ENCODE measurements at places on chromosomes 1 and 21.

DNA sequence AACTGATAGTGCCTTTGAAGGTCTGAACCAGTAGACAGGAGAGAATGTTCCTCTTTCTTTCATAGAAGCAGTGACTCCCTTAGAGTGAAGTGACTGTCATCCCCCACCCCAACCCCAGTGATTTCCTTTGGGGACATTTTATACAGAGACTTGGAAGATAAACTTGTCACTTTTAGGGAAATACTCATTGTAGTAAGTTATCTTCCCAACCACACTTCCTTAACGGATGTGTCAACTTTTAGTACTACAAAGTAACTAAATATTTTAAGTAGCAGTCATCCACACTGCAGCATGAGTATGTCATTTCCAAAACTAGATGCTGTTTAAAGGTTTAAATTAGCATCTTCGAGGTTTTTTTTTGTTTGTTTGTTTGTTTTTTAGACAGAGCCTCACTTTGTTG lies 13.7 kb downstream of the LRRC8B start:
- DNase-seq, result no peak

DNA sequence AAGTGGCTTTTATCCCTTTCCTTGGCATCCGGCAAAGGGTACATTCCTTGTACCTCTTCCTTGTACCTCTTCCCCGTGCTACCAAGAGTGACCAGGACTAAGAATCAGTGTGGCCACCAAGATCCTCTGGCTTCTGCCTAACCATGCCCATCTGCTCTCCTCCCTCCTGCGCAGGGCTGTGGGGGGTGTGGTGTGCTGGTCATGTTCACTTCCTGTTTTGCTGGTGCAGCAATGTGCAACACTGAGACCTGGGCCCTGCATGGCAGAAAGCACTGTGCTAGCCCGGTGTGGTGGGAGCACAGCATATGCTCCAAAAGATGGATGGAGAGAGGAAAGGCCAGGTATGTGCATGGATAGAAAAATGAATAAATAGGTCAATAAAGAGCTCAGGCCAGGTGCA lies 33.3 kb upstream of the TENT5C start:
- DNase-seq, result no peak

- DNase-seq, result no peak
Measured at GRCh38 chr1:171913385-171913784, 72.1 kb downstream of the DNM3 start.

DNA sequence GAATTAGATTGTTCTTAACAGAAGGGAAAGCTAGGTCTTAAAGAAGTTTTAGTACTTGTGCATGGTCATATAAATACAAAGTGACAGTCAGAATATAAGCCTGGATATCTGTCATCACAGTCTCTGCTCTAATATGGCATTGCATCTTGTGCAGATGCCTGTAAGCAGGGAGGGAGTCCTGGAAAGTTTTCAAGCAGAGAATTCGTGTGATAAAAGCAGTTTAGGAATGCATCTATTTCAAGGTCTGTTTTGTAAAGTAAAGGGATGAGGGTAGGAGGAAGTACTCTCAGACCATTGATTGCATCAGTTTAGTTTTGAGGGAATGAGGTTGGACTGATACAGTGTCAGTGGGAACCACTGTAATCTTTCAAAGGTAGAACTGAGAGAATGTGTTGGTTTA lies 30.6 kb downstream of the IARS2 start:
- no peak for DNase-seq

DNA sequence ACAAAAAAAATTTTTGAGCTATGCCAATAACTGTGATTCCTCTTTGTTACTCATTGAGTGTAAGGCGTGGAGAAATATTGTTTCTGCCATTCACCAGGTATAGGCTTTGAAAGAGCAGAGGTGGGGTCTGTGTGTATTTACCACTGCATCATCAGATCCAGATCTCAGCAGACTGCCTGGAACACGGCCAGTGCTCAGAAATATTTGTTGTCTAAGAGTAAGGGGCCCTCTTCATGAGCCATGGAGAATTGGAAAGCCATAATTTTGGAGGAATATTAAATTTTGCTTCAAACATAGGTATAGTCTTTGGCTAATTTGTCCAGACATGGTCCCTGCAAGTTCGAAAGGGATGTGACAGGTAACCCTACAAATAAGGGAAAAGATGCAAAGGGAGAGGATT lies 231.3 kb upstream of the IRF2BP2 start:
- DNase-seq, result no peak

DNA sequence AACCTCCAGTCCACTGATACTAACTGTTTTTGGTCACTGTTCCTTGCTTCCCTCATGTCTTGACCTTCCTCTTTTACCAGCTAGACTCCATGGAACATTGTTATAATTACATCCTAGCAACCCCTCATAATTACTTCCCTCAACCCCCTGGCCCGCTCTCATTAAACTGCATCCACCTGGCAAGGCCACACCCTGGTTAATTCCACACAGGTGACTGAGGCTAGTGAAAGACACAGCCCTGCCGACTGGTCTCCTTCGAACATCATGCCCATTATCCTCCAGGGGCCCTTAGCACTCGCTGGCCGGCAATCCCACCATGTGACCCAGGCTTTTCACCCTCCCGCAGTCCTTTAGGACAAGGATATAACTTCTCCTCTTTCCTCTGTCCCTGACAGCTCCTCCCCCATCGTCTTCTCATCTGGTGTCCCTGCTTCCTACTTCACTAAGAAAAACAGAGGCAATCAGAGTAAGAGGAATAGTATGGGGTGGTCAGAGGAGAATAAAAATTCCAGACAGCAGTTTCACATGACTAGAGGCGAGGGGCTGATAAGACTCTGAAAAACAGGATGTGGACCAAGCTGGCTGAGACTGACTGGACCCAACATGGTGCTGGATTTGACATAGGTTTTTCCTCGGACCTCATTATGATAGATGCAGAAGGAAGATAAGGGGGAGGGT lies 8.8 kb upstream of the TENT5B start:
- no peak for DNase-seq

DNA sequence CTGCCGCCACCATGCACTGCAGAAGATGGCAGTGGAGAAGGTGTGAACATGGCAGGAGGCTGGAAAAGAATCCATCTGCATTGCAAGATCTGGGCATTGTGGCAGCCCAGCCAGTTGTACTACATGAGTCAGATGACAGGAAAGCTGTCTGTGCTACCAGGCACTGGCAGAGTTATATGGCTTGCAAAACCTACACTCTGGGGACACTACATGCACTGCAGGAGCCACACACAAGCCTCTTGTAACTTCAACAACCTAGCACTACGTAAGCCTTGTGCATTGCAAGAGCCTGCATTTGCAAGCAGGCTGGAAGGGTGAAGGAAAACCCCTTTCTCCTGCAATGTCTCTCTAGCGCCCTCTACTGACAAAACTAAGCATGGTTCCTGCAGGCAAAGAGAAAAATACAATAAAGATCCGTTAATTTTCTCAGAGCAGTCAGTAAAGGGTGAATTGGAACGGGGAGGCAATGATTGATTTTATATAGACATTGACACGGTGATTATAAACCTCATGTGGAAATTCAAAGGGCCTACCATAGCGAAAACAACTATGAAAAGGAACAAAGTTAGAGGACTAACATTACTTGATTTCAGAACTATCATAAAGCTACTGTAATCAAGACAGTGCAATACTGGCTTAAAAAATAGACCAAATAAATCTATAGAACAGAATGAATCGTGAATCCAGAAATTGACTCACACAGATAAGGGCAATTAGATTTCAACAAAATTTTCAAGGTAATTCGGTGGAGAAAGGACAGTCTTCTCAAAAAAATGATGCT lies 26.2 kb upstream of the DYNLT5 start:
- peak; percentile 36 for DNase-seq

GRCh38 chr1:84350104-84350503 lies 48.2 kb upstream of the DNASE2B start:
- DNase-seq, result no peak

- DNase-seq, result no peak
Measured at GRCh38 chr1:201153474-201154388, 543 bp downstream of the TMEM9 start.

- DNase-seq, result no peak
Measured at GRCh38 chr1:47529520-47530098, 91.8 kb downstream of the FOXD2 start.

DNA sequence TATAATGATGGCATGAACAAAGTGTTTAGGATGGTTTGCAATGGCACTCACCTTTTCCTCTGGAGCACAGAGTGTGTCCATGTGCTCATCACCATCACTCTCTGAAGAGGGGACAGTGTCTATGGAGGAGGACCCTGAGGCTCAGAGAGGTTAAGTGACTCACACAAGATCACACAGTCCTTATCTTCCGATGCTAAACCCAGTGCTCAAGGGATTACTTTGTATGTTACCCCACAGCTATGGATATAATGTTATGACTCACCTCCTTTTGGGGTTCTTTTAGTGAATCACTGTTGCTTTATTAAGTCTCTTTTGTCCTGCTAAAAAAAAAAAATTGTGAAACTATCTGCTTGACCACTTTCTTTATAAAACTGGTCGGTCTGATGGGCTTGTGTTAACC lies 67.6 kb downstream of the TENT5C start:
- no peak for DNase-seq

DNA sequence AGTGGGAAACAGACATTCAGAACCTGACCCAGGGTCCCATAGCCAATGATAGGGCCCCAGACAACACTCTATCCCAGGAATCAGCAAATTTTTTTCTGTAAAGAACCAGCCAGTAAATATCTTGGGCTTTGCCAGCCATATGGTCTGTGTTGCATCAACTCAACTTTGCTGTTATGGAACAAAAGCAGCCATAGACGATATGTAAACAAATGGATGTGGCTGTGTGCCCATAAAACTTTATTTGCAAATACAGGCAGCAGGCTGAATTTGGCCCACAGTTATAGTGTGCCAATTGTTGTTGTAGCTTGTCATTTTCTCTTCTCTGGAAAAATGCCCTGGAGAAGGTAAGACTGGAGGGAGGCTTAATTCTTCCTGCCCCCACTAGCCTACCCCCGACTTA lies 431.1 kb upstream of the VAMP3 start:
- no peak for DNase-seq

GRCh38 chr21:44568261-44568660 lies 5.3 kb upstream of the KRTAP10-4 start:
- DNase-seq, result no peak

DNA sequence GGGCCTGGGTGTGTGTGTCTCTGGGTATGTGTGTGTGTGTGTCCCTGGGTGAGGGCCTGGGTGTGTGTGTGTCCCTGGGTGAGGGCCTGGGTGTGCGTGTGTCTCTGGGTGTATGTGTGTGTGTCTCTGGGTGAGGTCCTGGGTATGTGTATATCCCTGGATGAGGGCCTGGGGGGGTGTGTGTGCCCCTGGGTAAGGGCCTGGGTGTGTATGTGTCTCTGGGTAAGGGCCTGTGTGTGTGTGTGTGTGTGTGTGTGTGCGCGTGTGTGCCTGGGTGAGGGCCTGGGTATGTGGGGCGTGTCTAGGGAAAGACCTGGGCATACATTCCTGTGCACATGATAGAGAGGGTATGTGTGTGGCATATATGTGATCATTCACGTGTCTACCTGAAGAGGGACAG lies 155.1 kb upstream of the ZC3H12A start:
- DNase-seq, result no peak

- peak; percentile 24 for DNase-seq
Measured at GRCh38 chr1:47622776-47623556, 185.1 kb downstream of the FOXD2 start.

GRCh38 chr1:162397039-162397448 lies 14.9 kb downstream of the SH2D1B start:
- DNase-seq, result no peak

DNA sequence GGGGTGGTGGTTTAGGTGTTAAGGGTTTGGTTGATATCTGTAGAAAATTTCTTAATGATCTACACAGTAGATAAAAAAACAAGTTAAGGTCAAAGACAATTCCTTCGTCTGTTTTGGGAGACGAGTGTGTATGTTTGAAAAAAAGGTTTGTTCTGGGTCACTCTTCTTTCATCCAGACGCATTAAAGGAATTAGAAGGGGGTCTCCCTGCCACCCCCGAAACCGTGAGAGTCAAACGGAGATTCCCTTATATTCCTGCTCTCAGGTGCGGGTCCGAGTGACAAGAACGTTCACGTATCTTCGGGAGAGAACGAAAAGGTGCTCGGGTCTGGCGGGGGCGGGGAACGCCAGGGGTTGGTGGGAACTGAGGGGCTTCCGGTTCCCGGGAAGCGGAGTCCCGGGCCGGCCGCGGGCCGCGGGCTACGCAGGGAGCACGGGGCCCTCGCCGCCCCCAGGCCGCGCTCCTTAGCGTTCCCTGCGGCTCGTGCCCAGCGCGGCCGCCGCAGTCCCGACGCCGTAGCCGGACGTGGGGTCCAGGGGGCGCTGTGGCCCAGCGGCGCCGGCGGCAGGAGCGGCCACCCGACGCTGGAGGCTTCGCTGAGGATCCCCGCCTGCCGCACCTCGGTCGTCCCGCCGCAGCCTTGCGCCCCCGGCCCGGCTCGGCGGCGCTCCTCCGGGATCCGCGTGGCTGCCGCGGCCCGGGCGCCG lies at the start of gene ZFYVE9:
TSS of gene ZFYVE9 (plus strand) at position 577 of the 707 bp plus-strand sequence. CDS start 91,118 bp downstream, outside the sequence.
- DNase-seq, result peak; percentile 85

DNA sequence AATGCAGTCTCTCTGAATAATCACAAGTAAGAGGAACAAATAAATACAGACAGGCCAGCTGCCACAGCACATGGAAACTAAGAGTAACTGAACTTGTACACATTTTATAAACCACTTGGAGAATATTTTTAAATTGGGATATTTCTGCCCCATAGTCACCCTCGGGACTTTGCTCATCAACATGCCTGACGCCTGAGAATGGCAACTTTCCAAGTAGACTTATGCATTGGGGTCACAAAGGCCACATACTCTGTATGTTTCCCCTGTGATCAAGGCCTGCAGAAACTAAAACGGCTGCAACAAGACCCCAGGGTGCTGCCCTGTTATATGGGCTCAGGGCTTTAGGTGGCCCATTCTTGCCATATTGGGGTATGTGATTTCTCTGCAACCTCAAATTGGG lies 38.3 kb upstream of the GJA5 start:
- DNase-seq, result no peak

GRCh38 chr1:173507205-173507846 lies 30.2 kb downstream of the PRDX6 start:
- DNase-seq, result no peak

DNA sequence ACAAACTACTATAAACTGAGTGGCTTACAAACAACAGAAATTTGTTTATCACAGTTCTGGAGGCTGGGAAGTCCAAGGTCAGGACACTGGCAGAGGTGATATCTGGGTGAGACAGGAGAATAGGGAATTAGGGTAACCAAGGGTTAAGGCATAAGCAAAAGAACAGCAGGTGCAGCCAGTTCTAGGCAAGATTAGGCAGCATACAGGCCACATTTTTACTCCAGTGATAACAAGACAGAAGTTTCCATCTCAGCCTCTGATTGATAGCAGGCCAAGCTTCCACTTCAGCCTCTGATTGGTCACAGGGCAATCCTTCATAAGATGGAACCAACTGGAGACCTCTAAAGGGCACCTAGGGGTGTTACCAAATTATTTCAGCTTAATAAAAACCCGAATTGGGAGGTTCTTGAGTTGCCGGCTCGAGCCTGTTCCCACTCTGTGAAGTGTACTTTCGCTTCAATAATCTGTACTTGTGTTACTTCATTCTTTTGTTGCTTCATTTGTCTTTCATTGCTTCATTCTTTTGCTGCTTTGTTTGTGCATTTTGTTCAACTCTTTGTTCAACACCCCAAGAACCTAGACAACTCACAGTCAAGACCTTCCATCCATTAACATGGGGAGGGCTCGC lies 185.6 kb downstream of the TOMM20 start:
- DNase-seq, result no peak

- no peak for DNase-seq
Measured at GRCh38 chr1:78141531-78142231, 95.9 kb downstream of the GIPC2 start.

Data from hindlimb muscle (tissue), 1 donor.